NCI-H1930 (cell line): ENCODE measurements at places on chromosomes 6 and 20.

DNA sequence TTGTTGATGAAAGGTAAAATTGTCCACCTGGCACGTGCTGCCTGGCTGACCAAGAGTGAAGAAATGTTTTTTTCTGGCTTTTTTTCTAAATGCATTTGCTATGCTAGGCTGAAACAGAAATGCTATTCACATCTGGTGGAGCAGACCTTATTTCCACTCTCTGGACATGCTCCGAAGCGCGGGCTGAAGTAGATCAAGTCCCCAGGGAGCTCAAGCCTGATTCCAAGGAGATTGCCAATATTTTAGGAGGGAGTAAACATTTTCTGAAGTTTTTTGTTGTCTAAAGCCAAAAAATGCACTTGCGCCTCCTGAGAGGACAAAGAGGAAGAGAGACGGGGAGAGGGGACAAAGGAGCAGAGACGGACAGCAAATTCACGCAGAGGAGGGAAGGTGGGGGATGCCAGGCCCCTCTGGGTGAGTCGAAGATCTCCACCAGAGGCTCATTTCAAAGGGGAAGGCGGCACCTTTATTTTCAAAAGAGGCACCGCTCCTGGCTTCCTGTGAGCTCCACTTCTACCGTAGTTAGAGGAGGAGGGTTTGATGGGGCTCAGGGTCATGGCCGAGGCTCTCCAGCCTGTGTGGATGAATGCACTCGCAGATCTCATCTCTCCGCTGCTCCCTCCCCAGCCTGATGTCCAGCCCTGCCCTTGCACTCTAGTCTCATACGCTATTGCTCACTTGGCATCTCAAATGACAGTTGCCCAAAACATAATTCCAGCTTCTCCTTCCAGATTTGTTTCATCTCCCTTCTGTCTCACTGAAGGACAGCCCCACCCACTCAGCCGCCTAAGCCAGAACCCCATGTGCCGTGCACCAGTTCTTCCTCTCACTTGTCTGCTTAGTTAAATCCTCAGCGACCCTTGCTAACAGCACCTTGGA lies 23.1 kb upstream of the SMOC2 start:
- no peak for DNase-seq

DNA sequence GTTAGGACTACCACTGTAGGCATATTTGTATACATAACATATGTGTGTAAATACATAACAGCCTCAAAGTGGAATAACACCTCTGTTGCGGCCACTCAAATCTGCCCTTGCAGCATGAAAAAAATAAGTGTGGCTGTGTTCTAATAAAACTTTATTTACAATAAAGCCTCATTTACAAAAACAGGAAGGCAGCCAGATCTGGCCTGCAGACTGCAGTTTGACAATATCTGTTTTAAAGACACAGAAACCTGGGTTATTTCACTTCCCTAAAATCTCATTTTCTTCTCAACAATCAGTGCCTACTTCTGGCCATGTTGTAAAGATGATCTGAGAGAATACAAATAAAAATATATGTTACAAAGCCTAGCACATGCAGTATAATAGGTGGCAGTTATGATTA lies 53.9 kb upstream of the SCML4 start:
- no peak for DNase-seq

- DNase-seq, result no peak
Observed at GRCh38 chr20:2907519-2907918, 34.2 kb downstream of the PTPRA start.

DNA sequence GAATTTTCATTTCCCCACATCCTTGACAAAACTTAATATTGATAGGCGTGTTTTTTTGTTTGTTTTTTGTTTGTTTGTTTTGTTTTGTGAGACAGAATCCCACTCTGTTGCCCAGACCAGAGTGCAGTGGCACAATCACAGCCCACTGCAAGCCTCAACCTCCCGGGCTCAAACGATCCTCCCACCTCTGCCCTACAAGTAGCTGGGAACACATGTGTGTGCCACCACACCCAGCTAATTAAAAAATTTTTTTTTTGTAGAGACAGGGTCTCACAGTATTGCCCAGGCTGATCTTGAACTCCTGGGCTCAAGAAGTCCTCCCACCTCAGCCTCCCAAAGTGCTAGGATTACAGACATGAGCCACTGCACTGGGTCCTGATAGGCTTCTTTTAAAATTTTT lies 9.2 kb downstream of the CEP57L1 start:
- no peak for DNase-seq
